ENCODE measurements at places on chromosomes 6 and 20. TPM values are rescaled to one million over a fixed set of nuclear protein-coding genes. Genes with fewer than 3 reads are reported as not detected.

PNISR gene
- total RNA-seq: 101 TPM

HLA-G gene
- 0.13 TPM for total RNA-seq

IDH3B gene
- 66.7 TPM for total RNA-seq

CST4 gene
- not detected for total RNA-seq
